Occipital lobe (tissue), 3 donors: ENCODE measurements at places on chromosomes 5 and 9. TPM values are rescaled to one million over a fixed set of nuclear protein-coding genes. Genes with fewer than 3 reads are reported as not detected.

Gene GPR150
- not detected for total RNA-seq

Gene PCDHGB7
- 15.6 TPM for total RNA-seq

Gene NDST1
- total RNA-seq = 23.1 TPM

Gene FRMD3
- 68.8 TPM for total RNA-seq

Gene NRARP
- total RNA-seq = 3.6 TPM

Gene SPINK7
- not detected for total RNA-seq

Gene NUTM2F
- total RNA-seq = not detected

Gene NR2F1
- total RNA-seq = 121 TPM

Gene NTRK2
- 266 TPM for total RNA-seq

Gene SCGB3A2
- total RNA-seq = not detected

Gene HMMR
- 3.0 TPM for total RNA-seq

Gene INSL6
- not detected for total RNA-seq

Gene LCN12
- total RNA-seq = not detected

Gene BASP1
- 359 TPM for total RNA-seq

Gene SLC22A4
- total RNA-seq = 1.6 TPM

Gene CKMT2
- total RNA-seq = 1.2 TPM

Gene GCNT4
- total RNA-seq = 1.7 TPM

Gene ATP6V0E1
- total RNA-seq = 43.5 TPM

Gene SOX30
- total RNA-seq = not detected

Gene RANBP17
- 212 TPM for total RNA-seq

Gene FST
- 3.0 TPM for total RNA-seq

Gene NFIB
- 159 TPM for total RNA-seq

Gene IPO11
- 35.9 TPM for total RNA-seq

Gene NSG2
- 565 TPM for total RNA-seq

Gene SMIM15
- total RNA-seq = 36.8 TPM

Gene MLANA
- total RNA-seq = not detected

Gene FSD1L
- total RNA-seq = 146 TPM

Gene SPATA31C1
- total RNA-seq = not detected

Gene IRX4
- total RNA-seq = not detected

Gene ANGPTL2
- 2.7 TPM for total RNA-seq

Gene PCDH12
- 2.8 TPM for total RNA-seq
